ENCODE measurements at places on chromosomes 1 and 21.

GRCh38 chr21:29261555-29262540, 36.9 kb upstream of the BACH1 start:
- no peak for DNase-seq

DNA sequence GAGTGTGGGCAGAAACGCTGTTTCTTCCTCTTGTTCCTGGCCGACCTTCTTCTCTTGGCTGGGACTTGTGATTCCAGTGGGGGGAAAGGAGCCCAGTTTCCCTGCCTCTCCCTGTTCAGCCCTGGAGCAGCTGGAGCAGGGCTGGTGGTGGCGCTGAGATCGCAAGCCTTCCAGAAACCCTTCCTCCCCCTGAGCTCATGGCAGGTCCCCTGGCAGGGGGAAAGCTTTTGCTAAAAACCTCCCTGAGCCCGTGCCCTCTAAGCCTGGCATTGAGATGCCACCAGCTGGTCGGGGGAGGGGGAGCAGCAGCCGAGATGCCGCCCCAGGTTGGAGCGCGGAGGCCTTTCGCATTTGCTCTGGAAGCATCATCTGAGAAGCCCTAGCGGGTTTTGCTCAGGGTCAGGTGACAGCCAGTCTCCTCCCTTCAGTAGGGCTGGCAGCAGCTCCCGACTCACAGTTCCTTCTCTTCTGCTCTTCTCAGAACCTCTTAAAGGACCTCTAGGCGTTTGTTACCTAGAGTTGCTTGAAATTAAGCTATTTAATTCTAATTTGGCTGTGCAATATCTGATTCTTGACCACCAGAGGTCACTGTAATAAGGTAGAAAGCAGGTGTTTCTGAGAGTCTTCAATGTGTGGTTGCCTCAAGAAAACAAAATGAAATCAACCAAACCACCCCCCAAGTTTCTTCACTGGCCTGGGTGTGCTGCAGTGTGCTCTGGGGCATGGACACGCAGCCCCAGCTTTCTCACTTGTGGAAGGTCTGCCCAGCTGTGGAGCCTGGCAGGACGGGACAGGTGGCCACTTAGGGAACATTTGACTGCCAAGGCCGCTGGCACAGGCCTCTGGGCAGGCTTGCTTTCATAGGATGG, 257.3 kb downstream of the CAMTA1 start:
- DNase-seq = no peak

GRCh38 chr1:50047916-50048694, 24.4 kb upstream of the AGBL4 start:
- DNase-seq = no peak

DNA sequence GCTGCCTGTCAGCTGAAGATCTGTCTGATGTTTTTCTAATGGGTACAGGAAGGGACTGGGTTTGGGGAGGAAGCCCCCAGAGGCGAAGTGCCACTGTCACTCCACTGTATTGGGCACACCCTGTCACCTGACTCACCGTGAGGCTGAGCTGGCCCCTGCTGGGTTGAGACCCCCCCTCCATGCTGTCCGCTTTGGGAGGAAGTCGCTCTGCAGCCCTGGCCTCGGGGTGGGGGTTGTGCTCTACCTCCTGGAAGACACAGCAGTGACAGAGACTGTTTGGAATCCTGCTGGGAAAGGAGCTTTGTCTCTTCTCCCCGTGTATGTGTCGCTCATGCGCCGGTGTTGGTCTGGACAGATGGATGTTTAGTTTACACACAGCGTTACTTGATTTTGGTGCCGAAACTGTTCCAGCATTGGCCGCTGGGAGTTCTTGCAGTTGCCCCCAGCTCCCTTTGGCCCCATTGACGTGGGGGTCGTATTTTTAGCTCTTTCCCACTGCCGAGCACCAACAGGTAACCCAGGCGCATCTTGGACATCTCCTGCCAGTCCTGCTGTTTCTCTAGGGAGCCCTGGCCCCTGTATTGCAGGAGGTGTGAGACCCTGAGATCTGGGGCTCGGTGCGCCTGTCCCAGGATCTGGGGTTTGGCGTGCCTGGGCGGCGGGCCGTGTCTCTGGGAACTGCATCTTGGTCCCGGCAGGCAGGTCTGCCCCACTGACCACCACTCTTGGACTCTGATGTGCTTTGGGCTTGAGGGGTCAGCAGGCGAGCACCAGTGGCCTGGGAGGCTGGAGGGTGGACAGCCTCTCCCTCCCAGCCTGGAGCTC, 30.3 kb downstream of the SLX9 start:
- no peak for DNase-seq

DNA sequence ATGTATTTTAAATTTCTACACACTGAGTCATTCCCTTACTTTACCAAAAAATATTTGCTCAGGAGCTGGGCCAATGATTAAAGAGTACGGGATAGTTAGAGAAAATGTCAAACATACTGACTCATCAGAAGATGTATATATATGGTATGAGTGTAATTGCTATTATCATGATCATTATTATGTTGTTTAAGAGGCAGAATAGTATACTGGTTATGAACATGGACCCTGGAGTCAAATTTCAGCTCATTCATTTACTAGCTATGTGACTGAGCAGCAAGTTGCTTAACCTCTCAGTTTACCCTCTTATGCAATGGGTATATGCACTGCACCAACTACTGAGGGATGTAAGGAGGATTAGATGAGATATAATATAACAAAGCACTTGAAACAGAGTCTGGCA, 41.2 kb upstream of the USH2A start:
- no peak for DNase-seq

- DNase-seq = no peak
Observed at GRCh38 chr1:223216531-223217205, 73.6 kb upstream of the TLR5 start.

DNA sequence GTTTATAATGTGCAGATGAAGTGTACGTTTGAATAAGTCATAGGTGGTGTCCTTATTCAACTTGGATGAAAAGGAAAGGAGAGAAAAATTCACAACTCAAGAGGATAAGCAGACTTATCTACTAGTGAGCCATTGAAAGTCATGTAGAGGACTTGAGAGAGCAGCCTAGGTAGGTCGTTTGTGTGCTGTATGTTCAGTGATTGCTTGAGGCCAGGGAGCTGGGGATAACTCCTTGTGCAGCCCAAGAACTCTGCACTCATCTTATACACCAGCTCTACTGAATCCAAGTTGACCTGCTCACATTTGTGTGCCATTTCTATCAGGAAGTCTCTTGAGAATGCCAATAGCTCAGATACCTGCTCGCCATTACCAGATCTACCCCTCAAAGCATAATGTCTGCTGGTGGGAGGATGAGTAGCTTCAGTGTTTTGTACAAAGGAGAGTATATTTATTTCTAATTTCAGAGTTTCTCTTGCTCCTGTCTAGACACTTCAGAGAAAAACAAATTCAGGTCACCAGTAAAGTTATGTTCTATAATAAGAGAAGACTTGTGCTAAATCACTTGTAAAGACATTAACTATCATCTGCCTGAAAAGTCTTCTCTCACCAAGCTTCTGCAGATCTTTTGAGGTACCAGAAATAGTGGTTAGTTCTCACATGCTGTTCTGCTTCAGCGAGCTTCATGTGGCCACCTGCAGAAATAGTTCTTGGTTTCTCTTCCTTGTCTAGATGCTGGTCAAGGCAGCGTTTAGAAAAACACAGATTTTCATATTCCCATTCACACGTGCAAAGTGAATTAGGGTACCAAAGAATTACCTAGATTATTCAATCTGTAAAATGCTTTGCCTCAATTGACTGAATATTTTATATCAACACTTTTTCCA, 10.8 kb downstream of the S1PR1 start:
- no peak for DNase-seq

DNA sequence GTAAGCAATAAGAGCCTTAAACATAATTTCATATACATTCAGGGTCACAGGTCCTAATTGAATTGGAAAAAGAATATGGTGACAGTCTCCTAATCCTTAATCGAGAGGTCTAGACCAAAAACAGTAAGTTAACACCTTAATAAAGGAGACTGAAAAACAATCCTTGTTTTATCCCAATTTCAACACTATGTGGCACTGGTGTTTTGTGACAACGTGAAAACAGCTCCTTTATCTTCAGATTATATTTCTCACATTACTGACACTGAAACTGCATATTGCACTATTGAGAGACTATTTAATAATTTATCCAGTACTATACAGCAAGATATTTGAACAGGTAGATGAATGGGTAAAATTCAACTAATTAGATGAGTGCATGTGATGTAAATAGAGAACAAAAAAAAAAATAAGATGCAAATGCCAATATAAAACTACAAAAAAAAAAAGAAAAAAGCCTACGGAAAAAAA, 34.1 kb downstream of the TP53BP2 start:
- DNase-seq = no peak

- DNase-seq = no peak
Observed at GRCh38 chr1:89732643-89733222, 88.1 kb upstream of the LRRC8D start.

DNA sequence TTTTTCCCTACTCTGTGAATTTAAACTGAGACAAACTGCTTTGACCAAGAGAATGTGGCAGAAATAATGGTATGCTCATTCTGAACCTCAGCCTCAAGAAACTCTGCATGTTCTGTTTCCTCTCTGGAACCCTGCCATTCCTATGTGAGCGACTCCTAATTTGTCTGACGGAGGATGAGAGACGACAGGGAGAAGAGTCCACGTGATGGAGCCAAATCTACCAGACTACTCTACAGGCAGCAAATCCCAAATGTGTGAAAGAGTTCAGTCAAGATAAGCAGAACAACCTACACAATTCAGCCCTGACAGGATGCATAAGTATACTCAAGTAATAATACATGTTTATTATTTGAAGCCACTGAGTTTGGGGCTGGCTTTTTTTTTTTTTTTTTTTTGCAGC, 153.5 kb downstream of the DPYD start:
- no peak for DNase-seq

DNA sequence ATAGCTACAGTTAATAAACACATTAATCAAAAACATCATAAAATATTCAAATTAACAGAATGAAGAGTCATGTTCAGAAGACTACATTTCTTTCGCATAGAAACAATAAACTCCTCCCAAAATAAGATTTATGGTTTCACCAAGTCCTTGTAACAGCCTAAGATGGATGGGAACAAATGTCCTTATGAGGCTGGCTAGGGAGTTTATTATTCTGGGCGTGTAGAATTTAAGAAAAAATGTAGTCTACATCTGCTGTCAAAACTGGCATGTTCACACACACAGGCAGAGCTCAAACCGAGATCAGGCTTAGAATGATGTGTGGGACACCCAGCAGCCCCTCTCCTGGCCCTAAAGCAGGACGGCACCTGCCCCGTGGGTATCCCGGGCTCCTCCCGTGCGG, 101.1 kb downstream of the NPHP4 start:
- DNase-seq = no peak

- DNase-seq = no peak
Observed at GRCh38 chr1:104906141-104906540, 1156.4 kb downstream of the AMY1C start.

DNA sequence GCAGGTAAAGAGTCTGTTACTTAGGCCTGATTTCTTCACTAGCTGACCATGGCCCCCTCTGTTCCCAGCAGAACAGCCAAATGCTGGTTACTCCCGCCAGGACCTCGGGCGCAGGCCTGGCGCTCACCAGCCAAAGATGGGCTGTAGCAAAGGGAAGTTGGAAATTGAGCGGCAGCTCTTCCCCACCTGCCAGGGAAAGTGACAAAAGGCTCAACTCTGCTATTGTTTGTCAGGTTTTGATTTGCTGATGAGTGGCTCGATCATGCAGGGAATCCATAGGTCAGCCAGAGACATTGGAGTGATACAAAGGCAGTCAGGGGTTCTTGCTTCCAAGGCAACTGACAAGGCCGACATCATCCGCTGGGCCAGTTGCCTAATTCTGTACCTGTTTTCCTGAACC, 120.1 kb downstream of the ASTN1 start:
- no peak for DNase-seq

DNA sequence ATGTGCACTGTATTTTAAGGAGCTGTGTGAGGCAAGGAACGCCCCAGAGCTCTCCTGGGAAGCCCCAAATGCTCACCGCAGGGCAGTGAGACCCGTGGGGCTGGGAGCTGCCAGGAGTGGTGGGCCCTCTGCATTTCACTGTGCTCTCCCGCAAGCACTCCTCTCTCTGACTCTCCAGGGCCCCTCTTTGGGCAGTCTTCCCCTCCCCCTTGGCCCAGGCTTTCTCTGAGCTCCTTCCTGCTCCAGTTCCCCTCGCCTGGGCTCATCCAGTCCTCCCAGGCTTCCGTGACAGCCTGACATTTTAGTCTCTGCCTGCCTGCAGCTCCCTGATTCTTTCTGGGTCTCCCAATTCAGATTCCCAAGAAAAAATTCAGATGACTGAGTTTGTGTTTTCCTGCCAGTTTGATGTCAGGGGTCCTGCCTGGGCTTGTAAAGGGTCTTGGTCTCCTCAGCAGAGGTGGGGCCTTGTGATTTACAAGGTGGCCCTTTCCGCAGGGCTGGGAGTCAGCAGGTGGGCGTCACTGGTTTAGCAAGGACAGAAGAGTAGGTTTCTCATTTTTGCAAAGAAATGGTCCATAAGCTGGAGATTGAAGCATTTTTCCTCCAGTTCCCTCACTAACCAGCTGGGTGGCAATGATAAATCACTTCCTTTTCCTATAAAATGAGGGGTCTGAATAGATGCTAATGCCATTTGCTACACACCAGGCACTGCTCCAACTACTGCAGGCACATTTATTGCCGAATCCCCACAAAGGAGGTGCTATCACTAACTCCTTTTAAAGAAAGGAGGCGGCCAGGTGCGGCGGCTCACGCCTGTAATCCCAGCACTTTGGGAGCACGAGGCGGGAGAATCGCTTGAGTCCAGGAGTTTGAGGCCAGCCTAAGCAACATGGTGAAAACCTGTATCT, 1.9 kb upstream of the CA6 start:
- DNase-seq = no peak

GRCh38 chr21:16587141-16587581, 857.4 kb downstream of the USP25 start:
- no peak for DNase-seq

DNA sequence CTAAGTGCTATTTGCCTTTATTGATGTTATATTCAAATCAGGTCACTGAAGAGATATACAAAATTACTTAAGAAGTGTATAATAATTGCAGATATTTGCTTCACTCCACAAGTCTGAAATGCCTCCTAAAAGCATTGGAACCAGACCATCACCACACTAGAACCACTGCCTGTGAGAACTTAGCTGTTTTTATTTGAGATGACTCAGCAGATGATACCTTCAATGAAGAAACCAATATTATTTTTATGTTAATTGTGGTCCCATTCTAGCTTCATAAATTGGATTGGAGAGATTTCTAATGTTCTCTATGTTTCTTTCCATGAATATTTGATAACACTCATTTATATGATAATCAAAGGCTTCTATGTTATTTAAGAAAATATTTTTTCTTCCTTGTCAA, 740.6 kb downstream of the KCNT2 start:
- DNase-seq = no peak

GRCh38 chr1:109350655-109351054, 43.8 kb upstream of the MYBPHL start:
- no peak for DNase-seq

DNA sequence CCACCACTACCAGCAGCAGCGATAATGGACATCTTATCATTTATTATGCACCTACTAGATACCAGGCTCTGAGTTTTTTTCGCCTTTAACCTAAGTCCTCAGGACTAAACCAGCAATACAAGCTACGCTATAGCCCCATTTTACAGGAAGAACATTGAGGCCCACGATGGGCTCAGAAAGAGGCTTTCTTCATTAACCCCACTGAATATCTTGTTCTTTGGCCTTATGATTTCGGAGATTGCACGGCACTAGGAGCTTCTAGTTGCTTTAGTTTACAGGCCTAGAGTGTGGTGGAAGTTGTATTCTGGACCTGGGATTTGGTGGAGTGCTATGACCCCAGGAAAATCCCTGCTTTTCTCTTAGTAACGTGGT, 1.5 kb downstream of the SESN2 start:
- no peak for DNase-seq

Data from stimulated activated CD8-positive, alpha-beta memory T cell treated with anti-CD3 and anti-CD28 coated beads, Interleukin-2, amount 100 ng/mL, for 1 hour (primary cell).